ENCODE measurements at places on chromosomes 16 and 17.
A peak's percentile ranks its signal among the peaks of the same experiment; 100 is the strongest.

DNA sequence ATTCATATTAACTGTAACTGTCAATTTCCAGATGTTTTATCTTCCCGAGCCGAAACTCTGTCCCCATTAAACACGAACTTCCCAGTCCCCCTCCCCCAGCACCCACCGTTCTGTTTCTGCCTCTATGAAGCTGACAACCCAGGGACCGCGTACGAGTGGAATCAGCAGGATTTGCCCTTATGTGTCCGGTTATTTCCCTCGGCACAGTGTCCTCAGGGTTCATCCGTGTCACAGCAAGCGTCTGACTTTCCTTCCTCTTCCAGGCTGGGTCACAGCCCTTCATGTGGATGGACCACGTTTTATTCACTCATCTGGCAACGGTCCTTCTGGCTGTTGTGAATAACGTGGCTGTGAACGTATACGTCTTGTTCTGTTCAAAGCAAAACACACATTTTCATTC is 31.3 kb downstream of the METRNL start:
- DNase-seq = no peak

DNA sequence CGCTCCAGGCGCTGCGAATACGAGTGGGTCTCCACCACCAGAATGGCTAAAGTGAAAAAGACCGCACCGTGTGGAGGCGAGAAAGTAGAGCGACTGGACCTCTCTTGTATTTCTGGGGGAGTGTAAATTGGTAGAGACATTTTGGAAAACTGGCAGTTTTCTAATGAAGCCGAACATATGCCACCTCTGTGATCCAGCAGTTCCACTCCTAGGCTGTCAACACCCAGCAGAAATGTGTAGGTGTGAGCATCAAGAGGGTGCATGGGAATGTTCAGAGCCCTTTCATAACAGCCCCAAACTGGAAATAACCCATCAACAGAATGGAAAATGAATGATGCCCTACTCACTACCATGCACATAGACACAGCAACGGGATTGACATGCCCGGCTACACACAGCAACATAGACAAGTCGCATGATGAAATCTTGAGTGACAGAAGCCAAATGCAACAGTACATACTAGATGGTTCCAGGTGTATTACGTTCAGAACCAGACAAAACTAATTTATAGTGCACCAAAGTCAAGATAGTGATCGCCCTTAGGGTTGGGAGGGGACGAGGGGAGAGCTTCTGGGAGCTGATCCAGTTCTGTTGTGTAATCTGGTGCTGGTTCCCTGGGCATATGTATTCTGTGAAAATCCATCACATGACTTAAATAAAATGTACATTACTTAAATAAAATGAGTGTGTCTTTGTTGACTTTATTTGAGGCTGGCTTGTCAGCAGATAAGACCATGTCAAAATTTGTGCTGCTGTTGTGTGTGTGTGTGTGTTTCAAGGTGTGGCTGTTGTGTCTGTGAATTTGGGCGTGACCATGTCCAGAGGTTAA is 877 bp upstream of the BCL7C start:
- no peak for DNase-seq

DNA sequence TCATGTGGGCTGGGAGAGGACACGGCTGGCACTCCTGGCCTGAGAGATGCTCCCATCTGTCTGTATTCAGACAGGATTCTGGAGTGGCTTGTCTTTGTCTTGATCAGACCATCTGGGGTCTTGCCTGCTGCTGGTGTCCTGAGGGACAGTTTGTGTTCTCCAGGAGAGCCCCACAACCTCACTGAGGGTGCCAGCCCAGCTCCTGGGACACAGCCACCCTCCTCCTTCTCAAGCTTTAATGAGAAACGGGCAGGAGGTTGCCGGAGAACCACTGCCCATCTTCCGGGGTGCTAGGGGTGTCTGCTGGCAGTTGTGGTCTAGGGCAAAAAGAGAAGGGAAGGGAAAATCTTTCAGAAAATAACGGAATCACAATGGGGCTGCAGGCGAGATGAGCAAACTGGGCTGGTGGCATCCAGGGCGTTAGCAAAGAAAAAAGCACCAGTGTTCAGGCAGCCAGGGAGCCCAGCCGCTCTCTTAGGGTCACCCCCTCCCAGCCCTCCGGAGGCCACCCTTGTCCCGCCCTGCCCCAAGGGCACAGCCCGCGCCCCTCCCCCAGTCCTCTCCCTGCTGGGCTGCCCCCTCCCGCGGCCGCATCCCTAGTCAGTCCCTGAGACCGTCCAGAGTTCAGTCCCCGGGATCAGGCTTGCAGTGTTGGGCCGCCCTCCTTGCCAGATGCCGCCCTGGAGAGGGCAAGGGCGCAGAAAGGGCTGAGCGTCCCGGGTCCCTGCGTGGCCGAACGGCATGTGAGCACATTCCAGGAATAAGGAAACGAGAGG is 824.7 kb downstream of the KCNJ18 start:
- DNase-seq = no peak

DNA sequence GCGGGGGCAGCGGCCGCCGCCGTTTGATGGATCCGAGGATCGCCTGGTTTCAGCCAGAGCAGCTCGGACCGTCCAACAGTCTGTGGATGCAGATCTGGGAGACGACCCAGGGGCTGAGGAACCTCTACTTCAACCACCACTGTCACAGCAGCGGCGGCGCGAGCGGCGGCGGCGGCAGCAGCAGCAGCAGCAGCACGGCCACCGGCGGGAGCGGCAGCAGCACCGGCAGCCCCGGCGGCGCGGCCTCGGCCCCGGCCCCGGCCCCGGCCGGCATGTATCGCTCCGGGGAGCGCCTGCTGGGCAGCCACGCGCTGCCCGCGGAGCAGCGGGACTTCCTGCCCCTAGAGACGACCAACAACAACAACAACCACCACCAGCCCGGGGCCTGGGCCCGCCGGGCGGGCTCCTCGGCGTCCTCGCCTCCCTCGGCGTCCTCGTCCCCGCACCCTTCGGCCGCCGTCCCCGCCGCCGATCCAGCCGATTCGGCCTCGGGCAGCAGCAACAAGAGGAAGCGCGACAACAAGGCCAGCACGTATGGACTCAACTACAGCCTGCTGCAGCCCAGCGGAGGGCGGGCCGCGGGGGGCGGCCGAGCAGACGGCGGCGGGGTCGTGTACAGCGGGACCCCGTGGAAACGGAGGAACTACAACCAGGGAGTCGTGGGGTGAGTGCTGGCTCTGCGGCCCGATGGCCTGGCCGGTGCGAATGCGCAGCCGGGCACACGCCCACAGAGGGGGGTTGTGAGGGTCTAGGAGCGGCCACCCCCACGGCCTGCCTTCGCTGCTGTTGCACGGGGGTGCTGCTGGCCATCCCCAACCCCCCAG is 702 bp downstream of the TENT4B start:
- peak; percentile 28 for DNase-seq

- DNase-seq = no peak
Observed at GRCh38 chr16:46973996-46974324, 486 bp upstream of the DNAJA2 start.

Data from MM.1S (cell line).